ENCODE measurements at places on chromosomes 11 and 22. TPM values are rescaled to one million over a fixed set of nuclear protein-coding genes. Genes with fewer than 3 reads are reported as not detected.

TMEM184B gene
- total RNA-seq, result 81.0 TPM

HYLS1 gene
- total RNA-seq, result 1.6 TPM

MPZL3 gene
- 11.1 TPM for total RNA-seq

OR51B5 gene
- not detected for total RNA-seq

C11orf87 gene
- total RNA-seq, result not detected

ZFTA gene
- 19.1 TPM for total RNA-seq

SAA4 gene
- not detected for total RNA-seq

HSPB2 gene
- not detected for total RNA-seq

MRGPRE gene
- 0.39 TPM for total RNA-seq

RFPL2 gene
- not detected for total RNA-seq

PPP1R14B gene
- 34.2 TPM for total RNA-seq

CENPM gene
- total RNA-seq, result not detected

SLCO2B1 gene
- 60.9 TPM for total RNA-seq

ROBO4 gene
- 35.1 TPM for total RNA-seq

TRIM22 gene
- 45.0 TPM for total RNA-seq

CARD18 gene
- not detected for total RNA-seq

OR52R1 gene
- not detected for total RNA-seq

ACER3 gene
- total RNA-seq, result 29.3 TPM

FAM83F gene
- total RNA-seq, result 21.5 TPM

SAA2 gene
- not detected for total RNA-seq

MPZL2 gene
- 60.3 TPM for total RNA-seq

All from thyroid gland (tissue), 4 donors.